ENCODE measurements at places on chromosomes 5 and 9.

DNA sequence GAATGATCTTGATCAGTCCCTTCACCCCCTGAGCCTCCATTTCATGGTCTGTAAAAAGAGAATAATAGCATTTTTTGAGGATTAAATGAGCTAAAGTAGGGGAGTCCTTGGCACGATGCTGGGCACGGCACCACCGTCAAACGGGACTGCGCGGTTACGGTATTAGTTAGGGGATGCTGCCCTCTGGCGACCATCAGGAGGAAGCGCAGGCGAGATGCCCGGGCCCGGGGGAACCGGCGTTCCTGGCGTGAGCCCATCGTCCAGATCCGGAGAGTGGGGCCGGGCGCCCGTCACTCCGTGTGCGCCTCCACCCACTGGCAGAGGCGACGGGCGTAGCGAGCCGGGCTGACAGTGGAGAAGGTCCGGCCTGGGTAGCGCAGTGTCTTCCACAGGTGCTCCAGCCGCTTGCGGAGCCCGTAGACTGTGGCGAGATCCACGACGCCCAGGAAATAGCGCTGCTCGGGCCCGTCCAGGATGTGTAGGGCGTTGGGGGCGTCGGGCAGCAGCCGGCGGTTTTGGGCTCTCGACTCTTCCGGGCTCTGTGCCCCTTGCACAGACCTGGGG lies 4.8 kb upstream of the ST6GALNAC4 start:
- peak; percentile 76 for DNase-seq

DNA sequence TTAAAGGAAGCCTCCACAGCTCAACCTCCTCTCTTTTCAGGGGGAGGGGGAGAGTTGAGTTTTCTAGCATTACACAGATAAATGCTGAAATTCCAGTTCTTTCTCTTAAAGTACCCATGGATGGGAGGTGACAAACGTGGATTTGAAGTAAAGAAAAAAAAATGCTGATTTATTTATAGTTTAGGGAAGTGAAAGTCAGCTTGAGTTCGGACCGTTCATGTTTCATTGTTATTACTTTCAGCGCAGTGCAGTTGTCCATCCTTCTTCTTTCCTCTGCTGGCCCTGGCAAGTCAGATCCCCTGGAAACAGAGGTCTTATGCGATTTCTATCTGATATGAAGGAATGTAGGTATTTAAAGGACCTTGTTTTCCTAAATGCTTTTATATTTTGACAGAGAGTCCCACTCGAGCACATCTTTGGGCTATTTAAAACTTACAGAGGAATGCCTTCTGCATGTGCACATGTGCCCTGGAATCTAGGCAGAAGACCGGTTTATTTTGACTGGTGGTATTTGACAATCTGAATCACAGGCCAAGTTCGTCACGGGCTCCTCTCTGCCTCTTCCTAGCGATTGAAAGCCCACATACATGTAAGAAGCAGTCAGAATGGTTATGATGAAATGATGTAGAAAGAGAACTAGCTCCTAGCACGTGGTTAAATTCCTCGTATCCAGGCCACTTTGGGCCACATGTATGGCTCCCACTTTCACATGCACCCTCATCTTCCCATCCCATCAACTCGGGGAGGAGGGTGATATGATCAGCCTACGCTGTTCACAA lies 385.2 kb upstream of the KLF4 start:
- no peak for DNase-seq

- DNase-seq = no peak
Observed at GRCh38 chr9:125633116-125633745, 73.8 kb downstream of the MAPKAP1 start.

- DNase-seq = no peak
Observed at GRCh38 chr5:15483351-15484097, 16.5 kb upstream of the FBXL7 start.

DNA sequence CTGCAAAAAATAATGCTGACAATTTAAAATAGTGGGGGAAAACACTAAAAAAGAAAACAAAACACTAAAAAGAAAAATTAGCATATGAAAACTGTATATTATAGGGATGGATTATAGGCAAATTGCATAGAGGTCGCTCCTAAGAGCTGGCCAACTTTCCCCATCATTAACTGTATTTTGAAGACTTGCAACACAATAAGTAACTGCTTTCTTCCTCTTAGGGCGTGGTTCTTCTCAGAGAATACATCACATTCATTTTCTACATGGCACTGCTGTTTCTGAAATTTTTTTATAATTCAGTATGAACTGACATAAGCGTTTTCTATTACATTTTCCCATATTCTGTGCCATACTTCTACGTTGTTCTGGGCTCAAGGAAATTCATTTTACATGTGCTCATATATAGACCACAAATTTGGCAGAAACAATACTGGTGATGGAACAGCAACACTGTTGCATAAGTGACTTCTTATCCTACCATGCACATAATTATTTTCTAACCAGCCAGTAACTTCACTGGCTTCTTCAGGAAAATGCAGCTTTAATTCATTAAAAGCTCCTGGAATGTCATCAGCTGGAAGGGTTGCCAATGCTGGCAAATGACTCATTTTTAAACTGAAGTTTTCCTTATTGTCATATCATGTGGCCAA lies 171.2 kb upstream of the DMAC1 start:
- no peak for DNase-seq

- no peak for DNase-seq
Observed at GRCh38 chr5:115686738-115687074, 60.9 kb upstream of the TMED7 start.

- no peak for DNase-seq
Observed at GRCh38 chr5:60597572-60598320, 102.2 kb downstream of the DEPDC1B start.

DNA sequence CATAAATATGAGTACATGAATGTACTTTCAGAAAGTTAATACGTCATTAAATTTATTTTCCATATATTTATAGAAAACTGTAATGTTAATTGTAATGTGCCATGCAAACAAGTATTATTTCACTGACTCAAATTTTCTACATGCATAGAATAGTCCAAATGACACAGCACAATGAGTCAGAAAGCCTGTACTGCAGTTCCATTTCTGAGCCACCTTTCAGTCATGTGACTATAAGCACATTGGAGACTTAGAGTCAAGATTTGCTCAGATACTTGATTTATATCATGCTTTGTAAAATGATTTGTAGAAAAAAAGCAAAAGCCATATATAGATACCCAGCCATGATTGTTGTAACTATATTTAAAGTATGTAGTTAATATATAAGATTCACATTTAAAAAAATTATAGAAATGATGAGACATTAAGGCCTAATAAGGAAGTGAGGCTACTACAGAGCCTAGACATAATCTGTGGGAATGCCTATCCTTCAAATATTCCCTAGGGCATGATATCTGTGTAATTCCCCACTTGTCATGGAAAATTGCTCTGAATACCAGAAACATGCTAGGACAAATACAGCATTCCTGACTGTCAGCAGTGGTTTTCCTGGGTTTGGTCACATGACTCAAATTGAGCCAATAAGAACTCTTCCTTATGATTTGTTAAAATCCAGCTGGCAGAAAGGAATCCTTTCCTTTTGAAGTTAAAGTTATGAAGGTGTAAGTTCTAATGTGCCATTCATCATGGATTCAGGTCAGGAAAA lies 50.0 kb downstream of the PTPRD start:
- no peak for DNase-seq

DNA sequence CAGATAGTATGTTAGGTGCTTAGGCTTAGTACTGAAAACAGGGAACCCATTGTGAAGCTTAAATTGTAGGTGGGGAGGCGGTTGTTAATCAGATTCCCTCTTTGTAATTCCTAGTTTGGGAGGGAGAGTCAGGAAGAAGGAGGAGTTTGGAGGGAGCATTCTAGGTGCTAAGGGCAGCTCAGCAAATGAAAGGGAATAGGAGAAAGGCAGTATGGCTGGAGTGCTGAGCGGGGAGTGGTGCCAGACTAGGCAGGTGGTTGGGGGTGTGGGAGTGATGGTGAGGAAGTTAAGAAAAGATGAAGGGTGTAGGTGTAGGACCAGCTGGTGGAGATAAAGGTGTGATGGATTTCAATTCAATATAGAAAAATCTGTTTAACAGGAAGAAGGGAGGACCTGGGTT lies 11.1 kb upstream of the GARNL3 start:
- DNase-seq = no peak

GRCh38 chr9:95506428-95506677 lies 10.4 kb downstream of the PTCH1 start:
- DNase-seq = no peak

GRCh38 chr5:180799194-180799593 lies 3.4 kb downstream of the MGAT1 start:
- DNase-seq = no peak

DNA sequence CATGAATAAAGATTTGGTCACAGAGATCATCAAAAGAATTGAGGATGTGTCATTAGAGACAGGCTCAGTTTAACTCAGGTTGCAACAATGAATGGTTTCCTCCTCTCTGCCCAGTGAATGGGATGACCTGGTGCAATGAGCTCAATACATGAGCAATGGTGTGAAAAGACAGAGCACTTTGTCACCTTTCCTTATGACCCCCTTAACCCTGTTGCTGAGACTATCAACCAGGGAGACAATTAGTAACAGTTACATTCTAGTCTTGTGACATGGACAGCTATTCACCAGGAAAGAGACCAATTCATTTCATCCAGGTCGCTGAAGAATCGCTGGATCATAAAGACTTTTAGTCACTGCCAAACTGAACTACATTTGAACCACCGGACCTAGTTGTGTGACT lies 19.9 kb upstream of the CDH6 start:
- no peak for DNase-seq

- peak; percentile 89 for DNase-seq
Observed at GRCh38 chr9:128117613-128118471, 9.7 kb downstream of the PTGES2 start.

GRCh38 chr9:8096091-8096490 lies 296.5 kb upstream of the DMAC1 start:
- DNase-seq = no peak

DNA sequence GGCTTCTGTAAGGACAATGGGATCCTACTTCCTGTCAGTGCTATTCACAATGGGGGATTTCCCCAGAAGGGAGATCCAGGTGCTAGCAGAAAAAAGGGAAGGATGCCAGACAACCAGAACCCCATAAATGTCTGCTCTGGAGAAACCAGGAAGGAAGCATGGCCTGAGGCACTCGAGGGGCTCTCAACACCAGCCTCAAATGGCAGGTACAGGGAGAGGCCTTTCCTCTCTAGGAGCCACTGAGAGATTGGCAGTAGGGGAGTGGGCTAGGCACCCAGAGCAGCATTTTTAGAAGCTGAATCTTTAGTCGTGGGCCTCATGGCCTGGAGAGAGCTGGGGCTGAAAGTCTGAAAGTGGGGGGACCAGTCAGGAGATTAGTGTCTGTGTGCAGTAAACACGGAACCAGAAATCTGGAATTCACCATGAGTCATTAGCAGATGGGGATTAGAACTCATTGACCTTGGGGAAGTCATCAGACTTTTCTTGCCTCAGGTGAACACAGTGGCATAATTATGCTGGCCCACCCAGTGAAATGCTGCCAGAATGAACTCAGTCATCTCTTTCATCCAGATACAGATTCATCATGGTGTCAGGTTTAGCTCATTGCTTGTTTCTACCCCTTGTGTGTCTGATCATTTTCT lies 28.3 kb downstream of the ARHGEF28 start:
- DNase-seq = no peak

DNA sequence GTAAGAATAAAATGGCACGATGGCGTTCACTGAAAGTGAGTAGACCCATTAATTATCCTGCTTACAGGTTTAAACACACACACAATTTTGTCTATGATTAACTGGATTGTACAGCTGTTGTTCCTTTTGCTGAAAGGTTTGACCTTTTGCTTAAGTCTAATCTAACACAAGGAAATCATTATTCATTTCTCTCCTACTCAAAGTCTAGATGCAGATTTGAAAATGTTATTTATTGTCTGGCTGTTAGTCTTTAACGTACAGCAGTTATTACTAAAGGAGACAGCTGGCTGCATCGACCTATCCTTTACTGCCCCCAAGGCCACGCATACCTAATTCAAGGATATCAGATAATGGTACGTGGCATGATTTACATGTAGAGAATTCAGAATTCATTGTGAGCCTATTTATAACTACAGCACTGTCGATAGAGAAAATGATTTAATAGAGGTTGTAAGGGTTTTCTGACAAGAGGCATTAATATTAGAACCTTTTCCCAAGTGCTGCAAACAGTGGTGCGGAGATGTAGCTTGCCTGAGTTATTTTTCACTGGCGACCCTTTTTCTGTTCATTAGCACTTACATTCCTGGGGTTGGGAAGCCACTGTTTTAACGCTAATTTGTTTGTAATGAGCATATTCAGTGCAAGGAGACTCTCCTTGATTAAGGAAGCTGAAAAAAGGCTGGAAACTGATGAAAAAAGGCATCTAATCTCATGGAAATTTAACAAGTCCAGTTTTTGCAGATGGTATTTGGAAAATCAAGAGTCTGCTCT lies 368.4 kb upstream of the GRAMD2B start:
- no peak for DNase-seq

DNA sequence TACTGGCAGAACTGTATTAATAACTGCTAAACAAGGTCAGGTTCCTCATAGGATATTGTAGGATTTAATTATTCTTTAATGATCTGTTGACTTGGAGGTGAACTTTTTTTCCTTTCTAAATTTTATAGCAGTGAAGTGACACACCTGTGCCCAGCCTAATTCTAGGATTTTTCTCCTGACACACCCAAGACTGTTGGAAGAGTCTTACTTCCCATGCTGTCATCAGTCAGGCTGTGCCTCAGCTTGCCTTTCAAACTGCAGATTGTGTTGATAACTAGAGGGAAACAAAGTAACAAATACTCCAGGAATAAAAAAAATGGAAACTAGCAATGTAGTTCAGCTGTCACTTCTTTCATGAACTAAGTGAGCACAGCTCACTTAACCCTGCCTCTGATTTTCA lies 22.0 kb downstream of the OTULIN start:
- DNase-seq = no peak

- no peak for DNase-seq
Observed at GRCh38 chr5:116455061-116455460, 119.6 kb downstream of the SEMA6A start.

DNA sequence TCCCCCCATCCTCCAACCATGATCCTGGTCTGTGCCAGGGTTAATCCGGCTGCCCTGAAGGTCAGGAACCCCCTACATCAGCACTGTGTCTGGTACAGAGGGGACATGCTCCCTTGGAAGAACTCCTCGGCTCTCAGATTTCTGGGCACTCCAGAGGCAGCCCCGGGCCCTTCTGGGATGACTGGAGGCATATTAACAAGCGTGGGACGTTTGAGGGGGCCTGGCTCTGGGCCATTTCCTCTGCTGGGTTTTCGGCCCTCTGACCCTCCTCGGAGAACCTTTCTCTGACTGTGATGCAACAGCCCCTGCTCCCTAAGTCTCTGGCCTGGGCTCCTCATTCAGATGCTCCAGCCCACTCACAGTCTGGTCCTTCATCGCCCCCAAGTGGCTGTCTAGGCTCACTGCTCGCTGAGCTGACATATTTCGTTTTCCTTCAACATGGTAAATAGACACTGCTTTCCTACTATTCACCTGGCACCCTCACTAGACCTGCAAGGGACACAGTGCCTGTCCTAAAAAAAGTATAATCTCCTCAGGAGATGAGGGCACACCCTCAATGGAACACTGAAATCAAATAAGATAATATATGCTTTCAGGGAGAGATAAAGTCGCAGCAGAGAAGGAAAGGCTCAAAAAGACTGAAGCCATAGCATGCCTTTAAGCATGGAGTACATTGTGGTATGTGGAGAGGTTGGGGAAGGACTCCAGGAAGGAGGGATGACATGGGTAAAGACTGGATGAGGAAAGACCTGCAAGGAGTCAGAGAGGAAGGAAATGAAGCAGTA lies 404.7 kb upstream of the TRPC7 start:
- no peak for DNase-seq
